ENCODE measurements at places on chromosomes 12 and 14. TPM values are rescaled to one million over a fixed set of nuclear protein-coding genes. Genes with fewer than 3 reads are reported as not detected.
A peak's percentile ranks its signal among the peaks of the same experiment; 100 is the strongest.

- H3K4me3 ChIP-seq = no peak overlapping the region
- H3K4me1 ChIP-seq = no peaks in the 10 kb centered on the region
- no peaks in the 10 kb centered on the region for H3K36me3 ChIP-seq
- no peaks in the 10 kb centered on the region for H3K27me3 ChIP-seq
- no peak for DNase-seq
Observed at GRCh38 chr14:85156319-85156718, 373.6 kb upstream of the FLRT2 start.

- H3K36me3 ChIP-seq = peaks cover 24% of the 10 kb centered on the region
- no peak for DNase-seq
- no peaks in the 10 kb centered on the region for H3K4me1 ChIP-seq
- no peak overlapping the region for H3K27ac ChIP-seq
- no peak overlapping the region for H3K4me3 ChIP-seq
- H3K27me3 ChIP-seq = no peaks in the 10 kb centered on the region
Observed at GRCh38 chr12:119735079-119735478, 67.1 kb downstream of the PRKAB1 start.

DNA sequence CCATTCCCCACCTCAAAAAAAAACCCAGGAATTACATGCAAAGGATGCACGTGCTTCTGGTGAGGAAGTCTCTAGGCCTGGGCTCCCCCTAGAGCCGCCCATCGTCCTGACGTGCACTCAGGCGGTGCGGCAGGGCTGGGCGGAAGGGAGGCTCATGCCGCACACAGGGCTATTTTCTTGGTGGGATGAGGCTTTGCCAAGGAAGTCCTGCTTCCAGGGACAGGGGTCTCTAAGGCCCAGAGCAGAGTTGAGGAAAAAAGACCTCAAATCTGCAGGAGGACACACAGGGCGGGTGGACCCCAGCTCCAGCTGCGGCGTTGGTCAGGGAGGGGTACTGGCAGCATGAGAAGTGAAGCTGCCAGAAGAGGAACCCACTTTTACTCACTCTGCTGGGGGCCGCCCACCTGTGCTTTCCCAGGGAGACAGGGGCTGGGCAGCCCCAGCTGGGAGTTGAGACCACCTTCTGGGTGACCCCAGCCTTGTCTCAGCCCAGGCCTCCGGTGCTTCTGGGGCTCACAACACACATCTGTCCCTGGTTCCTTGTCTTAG is 4.2 kb downstream of the RHOF start:
- H3K4me1 ChIP-seq = peaks cover 71% of the 10 kb centered on the region
- H3K4me3 ChIP-seq = peak overlapping the region; percentile 83
- peaks cover 61% of the 10 kb centered on the region for H3K36me3 ChIP-seq
- peak overlapping the region; percentile 98 for H3K27ac ChIP-seq
- H3K27me3 ChIP-seq = no peaks in the 10 kb centered on the region
- DNase-seq = peak; percentile 57

- no peaks in the 10 kb centered on the region for H3K36me3 ChIP-seq
- H3K27me3 ChIP-seq = peaks cover 11% of the 10 kb centered on the region
- DNase-seq = no peak
- H3K4me1 ChIP-seq = peaks cover 6% of the 10 kb centered on the region
- H3K27ac ChIP-seq = no peak overlapping the region
Observed at GRCh38 chr12:14618983-14619382, 51.3 kb upstream of the PLBD1 start.

The PLEK2 gene
- total RNA-seq = 4.2 TPM

The SLC6A12 gene
- total RNA-seq = not detected

The RNF212B gene
- not detected for total RNA-seq

The KIF26A gene
- total RNA-seq = 0.94 TPM

The TRPV4 gene
- total RNA-seq = not detected
